ENCODE measurements at places on chromosomes 16 and 17.

- DNase-seq, result no peak
These were observed 6.0 kb downstream of the HSDL1 start for GRCh38 chr16:84138824-84139627.

DNA sequence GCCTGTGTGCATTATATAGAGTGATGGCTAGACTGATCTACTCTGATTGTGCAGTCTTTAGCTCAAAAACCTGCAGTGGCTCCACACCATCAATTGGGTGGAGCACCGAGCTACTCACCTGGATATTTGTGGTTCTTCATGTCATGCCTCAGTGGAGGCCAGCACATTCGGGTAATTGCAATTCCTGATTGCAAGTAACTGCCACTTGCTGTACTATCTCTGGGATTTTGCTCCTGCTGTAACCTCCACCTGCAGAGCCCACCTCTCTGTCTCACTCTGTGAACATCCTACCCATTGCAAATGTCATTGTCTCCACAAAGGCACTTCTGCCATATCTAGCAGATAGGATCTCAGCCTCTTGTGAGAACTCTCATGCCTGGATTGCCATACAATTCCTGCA, 1.7 kb upstream of the CCL1 start:
- DNase-seq, result no peak

DNA sequence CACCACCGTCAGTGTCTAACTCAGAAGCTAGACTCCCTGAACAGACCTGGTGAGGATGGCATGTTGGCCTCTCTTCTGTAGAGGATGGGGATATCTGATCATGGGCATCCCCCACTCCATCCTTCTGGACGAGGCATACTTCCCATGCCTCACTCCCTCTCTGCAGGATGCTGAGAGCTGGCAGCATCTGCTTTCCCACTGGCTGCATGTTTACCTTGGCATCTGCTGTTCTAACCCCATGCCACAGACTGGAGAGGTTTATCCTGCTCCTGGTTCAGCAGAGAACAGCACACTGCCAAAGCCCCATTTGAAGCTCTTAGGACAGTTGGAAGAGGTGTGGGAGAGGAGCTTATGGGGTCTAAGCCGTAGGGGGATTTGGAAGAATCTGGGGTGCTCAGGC, 46.0 kb downstream of the YPEL2 start:
- no peak for DNase-seq

- DNase-seq, result no peak
These were observed 206.4 kb downstream of the KATNIP start for GRCh38 chr16:27756206-27756970.

DNA sequence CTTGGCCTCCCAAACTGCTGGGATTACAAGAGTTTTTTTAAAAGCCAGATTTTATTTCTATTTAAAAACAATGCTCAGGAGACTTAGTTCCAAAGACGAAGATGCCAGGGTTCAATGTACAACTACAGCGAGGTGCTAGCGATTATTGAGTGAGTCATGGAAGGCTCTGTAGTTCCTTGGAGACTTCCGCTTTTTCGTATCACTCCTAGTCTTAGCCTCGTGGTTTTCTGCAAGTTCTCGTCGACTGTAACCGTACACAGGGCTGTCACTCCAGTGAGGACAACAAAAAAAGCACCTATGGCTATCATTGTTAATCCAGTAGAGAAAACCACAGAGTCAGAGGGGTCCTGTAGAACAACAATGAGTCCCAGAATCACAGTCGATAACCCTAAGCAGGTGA, 22.7 kb upstream of the ZC3H7A start:
- DNase-seq, result no peak

DNA sequence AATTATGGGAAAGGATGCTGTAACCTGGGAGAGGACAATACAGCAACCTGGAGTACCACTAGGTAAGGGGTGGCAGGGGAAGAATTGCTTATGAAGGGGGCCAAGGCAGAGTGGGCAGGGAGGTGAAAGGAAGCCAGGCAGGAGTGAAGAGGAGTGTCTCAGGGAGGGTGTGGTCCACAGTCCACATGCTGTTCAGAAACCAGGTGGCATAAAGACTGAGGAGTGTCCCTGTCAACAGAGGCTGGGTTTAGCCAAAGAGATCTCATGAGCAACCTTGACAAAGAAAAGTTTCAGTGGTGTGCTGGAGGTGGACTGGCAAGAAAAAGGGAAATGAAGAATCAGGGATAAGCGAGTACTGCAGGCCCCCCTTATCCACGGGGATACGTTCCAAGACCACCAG, 88.4 kb downstream of the SPACA3 start:
- no peak for DNase-seq

GRCh38 chr17:40813804-40814203, 8.6 kb downstream of the KRT10 start:
- DNase-seq, result no peak

GRCh38 chr16:55000595-55000994, 69.9 kb downstream of the IRX5 start:
- no peak for DNase-seq

DNA sequence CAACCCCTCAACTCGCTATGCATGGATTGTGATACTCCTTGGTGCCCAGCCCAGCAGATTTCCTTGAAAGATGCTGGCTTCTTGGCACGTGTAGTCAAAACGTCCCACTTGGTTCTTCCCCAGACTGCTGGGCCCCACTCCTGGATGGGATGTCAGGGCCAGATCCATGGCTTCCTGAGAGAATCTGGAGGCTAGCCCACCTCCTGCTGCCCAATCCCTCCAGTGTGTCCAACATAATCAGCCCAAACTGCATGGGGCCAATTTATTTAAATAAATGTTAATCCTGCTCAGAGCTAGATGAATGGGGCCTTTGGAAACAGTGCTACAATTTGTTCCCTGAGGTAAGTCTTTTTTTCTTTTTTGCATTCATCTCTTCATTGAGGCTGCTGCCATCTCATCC, 49.4 kb downstream of the WSB1 start:
- no peak for DNase-seq

DNA sequence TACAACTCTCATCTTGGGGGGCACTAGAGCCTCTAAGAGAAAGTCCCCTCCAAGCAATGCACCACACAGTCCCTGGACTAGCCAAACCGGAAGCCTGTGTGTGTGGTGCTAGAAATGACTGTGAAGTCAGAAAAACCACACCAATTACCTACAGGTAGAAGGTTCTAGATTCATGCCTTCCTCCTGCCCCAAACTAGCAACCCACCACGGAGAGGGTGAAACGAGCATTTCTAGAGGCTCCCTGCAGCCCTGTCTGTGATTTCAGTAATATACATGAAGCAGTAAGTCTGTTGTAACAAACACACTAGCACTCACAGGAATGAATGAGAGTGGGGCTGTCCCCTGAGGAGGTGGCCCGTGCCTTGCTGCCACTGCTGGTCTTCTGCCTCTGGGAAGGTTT, 13.6 kb downstream of the ZFHX3 start:
- no peak for DNase-seq

DNA sequence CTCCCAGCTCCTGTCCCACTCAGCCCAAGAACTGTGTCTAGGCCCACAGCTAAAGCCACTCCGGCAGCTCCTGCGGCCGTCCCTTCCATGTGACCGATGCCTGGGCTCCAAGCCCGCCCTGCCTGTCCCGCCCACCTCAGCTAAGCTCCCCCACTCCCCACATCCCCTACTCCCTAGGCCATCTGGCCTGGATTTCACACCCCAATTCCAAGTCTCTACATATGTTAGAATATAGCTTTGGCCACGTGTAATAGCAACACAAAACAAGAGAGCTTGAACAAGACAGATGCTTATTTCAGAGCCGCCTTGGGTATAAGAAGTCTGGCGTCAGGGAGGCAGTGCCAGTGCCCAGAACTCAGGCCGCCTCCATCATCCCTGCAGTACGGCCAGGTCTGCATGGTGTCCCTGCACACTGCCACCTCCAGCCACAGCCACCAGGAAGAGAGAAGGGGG, 30.0 kb upstream of the USP22 start:
- no peak for DNase-seq

GRCh38 chr16:67278773-67279295, 498 bp upstream of the PLEKHG4 start:
- DNase-seq, result no peak

DNA sequence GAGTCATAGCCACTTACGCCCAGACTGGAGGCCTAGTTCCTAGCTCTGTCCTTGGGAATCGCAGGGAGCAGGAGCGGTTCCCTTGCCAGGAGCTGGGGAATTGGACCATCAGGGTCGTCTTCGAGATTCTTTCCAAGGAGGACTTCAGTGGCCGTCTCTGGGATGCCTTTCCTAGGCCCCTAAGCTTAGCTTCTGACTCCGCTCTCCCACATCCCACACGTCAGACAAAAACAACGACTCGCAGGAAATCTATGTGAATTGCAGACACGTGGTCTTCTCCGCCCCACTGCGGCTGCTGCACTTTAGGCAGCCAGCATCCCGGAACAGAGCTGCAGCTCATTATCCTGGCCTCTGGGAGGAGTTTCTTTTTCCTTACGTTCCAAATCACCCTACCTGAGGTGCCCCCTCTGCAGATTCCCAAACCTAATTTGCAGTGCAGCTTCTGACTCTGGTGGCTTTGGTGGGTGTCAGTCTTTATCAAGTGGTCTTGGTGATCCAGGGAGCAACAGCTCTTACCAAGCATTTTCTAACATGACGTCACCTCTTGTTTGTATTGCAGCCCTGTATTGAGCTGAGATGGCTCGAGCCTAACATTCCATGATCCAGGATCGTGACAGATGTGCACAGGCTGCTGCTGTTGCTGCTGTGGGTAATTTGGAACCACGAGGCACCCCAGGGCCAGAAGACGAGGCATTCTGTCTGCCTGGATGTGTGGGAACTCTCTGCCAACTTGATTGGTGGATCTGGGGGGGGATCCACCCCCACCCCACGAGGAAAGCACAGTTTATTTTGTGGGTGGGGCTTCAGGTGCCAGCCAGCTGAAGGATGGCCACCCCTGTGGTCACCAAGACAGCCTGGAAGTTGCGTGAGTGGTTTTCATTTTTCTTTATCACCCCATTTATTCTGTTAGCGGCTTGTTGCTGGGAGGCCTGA, 1.1 kb downstream of the KATNB1 start:
- peak; percentile 19 for DNase-seq

DNA sequence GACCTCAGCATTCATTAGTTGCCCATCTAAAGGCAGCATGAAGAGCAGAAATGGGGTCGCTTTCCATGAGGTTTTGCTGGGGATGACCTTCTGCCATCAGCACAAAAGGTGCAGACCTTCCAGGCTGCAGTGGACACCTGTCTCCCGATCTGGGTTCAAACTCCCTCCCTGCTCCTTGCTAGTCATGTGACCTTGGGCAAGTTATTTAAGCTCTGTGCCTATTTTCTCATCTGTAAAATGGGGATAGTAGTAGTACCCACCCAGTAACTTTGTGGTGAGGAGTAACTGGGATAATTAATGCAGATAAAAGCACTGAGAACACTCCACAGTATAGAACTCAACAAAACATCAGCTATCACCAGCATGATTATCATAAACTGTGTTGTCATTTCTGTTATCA, 21.4 kb upstream of the COQ7 start:
- DNase-seq, result no peak

DNA sequence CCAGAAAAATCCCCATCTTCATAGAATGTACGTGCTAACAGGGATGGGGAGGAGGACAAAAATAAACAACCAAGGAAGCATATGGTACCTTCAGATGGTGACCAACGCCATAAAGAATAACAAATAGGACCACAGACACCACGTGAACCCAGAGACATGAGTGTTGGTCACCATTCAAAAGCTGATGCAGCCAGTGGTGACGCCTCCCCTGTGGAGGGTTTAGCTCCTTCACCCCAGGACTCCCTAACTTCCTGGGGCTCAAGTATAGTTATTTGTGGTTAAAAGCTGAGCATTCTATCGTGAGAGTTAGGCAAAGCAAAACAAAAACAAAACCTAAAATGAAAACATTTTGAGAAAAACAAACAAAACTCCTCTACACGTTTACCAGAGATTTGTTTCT, 184.7 kb downstream of the SOX9 start:
- DNase-seq, result no peak

GRCh38 chr17:44826123-44826790, 3.8 kb downstream of the GJC1 start:
- no peak for DNase-seq

DNA sequence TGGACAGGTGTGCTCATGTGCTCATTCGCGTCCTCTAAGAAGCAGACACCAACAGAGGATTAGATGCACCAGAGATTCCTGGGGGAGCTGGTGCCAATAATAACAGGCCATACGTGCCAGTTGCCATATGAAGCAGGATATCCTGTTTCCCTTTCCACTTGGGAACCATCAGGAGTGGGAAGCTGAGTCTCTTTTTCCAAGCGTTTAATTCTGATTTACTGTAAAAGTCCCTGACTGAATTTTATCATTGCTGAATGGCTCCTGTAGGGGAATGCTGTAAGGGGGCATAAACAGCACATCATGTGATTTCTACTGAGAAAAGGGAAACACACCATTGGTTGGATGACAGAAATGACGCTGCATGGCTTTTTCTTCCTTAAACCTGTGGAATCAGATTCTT, 113.3 kb downstream of the IRF8 start:
- no peak for DNase-seq

DNA sequence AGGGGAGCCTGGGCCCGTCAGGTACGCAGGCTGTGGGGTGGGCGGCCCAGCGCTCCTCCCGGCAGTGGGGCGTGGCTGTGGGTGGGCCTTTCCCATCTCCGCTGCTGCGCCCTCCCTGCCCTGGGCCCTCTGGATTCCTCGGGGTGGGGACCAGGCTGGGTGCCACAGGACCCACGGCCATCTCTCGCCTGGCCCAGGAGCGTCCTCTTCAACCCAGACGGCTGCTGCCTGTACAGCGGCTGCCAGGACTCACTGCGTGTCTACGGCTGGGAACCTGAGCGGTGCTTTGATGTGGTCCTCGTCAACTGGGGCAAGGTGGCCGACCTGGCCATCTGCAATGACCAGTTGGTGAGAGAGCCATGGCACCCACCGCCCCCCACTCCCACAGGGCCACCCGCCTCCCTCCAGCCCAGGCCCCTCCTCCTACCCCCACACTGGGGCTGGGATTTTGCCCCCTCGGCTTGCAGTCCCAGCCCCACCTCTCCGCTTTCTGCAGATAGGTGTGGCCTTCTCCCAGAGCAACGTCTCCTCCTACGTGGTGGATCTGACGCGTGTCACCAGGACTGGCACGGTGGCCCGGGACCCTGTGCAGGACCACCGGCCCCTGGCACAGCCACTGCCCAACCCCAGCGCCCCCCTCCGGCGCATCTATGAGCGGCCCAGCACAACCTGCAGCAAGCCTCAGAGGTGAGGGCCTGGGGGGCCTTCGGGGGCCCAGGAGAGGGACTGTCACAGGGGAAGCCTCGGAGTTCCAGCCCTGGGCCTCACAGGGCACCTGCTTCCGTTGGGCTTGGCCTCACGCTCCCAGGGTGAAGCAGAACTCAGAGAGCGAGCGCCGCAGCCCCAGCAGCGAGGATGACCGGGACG, 17.2 kb downstream of the KATNB1 start:
- DNase-seq, result no peak

- no peak for DNase-seq
These were observed 12.8 kb downstream of the SLC47A1 start for GRCh38 chr17:19546289-19547065.

GRCh38 chr17:61489719-61490490, 37.7 kb downstream of the TBX4 start:
- no peak for DNase-seq

DNA sequence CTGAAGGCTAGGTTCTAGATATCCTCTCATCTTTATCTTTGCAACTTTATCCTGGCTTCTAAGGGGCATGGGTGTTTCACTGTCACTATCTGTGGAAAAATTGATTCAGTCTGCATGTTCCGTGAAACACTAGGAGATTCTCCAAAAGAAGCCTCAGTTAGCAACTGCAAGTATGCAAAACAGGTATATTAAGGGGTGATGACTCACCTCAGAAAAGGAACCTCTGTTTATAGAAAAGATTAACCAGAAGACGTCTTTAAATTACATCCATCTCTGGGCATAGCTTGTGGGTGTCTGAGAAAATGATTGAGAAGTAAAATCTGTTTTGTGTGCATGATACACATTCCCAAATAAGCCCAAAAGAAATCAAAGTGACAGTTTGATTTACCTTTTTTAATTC, 353.8 kb upstream of the HSBP1 start:
- DNase-seq, result no peak

Data from stimulated activated CD8-positive, alpha-beta memory T cell treated with anti-CD3 and anti-CD28 coated beads, Interleukin-12 subunit alpha, Interleukin-12 subunit beta, amount 100 ng/mL, for 1 hour (primary cell).